Aorta (tissue), 5 donors: ENCODE measurements at places on chromosomes 3 and 15. TPM values are rescaled to one million over a fixed set of nuclear protein-coding genes. Genes with fewer than 3 reads are reported as not detected.

DNA sequence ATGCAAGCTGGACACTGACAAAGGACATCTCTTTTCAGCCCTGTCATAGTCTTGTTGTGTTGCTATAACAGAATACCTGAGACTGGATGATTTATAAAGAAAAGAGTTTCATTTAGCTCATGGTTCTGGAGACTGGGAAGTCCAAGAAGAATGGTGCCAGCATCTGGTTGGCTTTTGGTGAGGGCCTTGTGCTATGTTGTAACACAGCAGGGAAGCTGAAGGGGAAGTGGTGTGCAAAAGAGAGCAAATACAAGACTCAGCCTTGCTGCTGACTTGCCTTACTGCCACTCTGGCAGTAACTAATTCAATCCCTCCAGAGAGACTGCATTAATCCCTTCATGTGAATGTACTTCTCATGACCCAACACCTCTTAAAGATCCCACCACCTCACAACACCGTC lies 356.3 kb upstream of the PROK2 start:
- DNase-seq, result no peak

- no peak for DNase-seq
These were observed 209.7 kb downstream of the P3H2 start for GRCh38 chr3:189911001-189911400.

- no peak for DNase-seq
These were observed 200.0 kb upstream of the CBLB start for GRCh38 chr3:106068795-106069194.

Gene CADM2
- total RNA-seq, result 1.8 TPM

DNA sequence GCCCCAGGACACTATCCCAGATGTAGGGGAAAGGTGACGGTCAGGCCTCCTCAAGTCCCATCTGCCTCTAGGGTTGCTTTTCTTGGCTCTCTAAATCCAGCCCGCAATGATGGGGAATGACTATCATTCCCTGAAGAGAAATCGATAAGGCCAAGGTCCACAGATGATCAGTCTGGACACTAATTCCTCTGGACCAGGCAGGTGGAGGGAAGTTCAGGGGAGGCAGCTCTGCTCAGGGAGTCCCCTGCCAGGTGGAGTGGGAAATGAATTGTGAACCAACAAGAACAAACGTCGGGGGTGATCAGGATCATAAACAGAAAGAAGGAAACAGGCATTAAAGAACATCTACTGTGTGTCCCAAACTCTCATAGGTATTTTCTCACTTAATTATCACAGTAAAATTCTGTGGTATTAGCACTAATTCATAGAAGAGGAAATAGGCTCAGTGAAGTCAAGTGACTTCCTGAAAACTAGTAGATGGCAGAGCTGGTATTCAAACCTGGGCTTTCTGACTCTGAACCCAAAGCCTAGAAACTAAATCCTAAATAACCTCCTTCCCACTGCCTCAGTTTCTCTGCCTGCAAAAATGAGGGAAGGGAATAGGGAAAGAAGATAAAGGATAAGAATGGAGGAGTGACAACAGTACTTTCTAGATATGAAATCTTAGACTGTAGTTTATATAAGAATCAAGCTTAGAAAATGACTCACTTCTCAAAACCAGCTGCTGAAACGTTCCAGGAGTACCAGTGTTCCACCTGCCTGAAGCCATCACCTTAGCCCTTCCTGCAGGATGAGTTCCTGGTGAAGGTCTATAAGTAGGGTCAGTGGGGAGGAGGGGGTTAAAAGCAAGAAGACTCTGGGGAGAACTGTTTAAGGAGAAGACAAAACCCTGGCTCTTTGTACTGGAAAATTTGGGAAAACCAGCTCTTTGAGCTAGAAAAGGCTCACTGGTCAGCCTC lies 7.5 kb downstream of the BMF start:
- no peak for DNase-seq
